ENCODE measurements at places on chromosomes 7 and 10. TPM values are rescaled to one million over a fixed set of nuclear protein-coding genes. Genes with fewer than 3 reads are reported as not detected.
A peak's percentile ranks its signal among the peaks of the same experiment; 100 is the strongest.

The AS3MT gene
- 2.0 TPM for total RNA-seq

GRCh38 chr10:58755677-58756076, 243.0 kb downstream of the BICC1 start:
- H3K27ac ChIP-seq, result no peak overlapping the region
- no peak for DNase-seq
- H3K4me1 ChIP-seq, result no peaks in the 10 kb centered on the region
- no peaks in the 10 kb centered on the region for H3K36me3 ChIP-seq
- no peak overlapping the region for H3K4me3 ChIP-seq

DNA sequence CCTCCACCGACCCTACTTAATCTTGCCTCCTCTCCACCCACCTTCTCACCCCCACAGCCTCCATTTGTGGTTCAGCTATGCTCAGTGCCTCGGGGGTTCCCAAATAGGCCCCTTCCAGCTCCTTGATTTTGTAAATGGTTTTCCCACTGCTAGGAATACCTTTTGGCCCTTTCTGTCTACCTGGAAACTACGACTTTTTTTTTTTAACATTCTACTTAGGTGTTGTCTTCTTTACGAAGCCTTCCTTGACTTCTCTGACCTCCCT, 27.2 kb upstream of the PDCD4 start:
- peaks cover 35% of the 10 kb centered on the region for H3K4me1 ChIP-seq
- H3K4me3 ChIP-seq, result no peak overlapping the region
- no peaks in the 10 kb centered on the region for H3K36me3 ChIP-seq
- H3K27me3 ChIP-seq, result no peaks in the 10 kb centered on the region
- DNase-seq, result no peak
- no peak overlapping the region for H3K27ac ChIP-seq

DNA sequence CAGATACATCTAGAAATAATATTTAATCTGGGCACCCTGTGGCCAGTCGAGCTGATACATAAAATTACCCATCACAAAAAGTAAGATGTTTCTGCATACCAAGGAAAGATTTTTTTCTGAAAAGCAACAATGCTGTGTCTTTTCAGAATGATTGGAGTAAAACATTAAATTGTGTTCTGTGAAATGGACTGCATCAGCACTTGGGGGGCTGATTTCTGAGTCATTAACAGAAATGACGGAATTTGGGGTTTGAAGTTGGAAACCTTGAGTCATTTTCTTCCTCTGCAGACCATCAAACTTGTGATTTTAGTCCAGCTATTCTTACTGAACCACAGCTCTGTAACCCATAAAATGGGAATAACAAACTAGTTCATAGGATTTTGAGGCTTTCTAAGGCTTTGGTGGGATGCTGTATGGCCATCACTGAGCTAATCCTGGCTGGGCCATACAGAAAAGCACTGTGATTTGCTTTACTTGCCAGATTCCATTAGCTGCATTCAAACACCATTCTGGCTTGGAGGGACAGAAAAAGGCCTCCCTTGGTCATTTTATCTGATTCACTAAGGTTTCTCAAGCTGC, 739.4 kb upstream of the IGFBP3 start:
- no peak overlapping the region for H3K27ac ChIP-seq
- no peaks in the 10 kb centered on the region for H3K4me1 ChIP-seq
- DNase-seq, result no peak
- no peaks in the 10 kb centered on the region for H3K27me3 ChIP-seq
- H3K36me3 ChIP-seq, result no peaks in the 10 kb centered on the region

The HOXA4 gene
- 1.5 TPM for total RNA-seq

- H3K4me3 ChIP-seq, result no peak overlapping the region
- no peaks in the 10 kb centered on the region for H3K36me3 ChIP-seq
- H3K27me3 ChIP-seq, result no peaks in the 10 kb centered on the region
Measured at GRCh38 chr7:22617166-22617565, 109.8 kb upstream of the IL6 start.

DNA sequence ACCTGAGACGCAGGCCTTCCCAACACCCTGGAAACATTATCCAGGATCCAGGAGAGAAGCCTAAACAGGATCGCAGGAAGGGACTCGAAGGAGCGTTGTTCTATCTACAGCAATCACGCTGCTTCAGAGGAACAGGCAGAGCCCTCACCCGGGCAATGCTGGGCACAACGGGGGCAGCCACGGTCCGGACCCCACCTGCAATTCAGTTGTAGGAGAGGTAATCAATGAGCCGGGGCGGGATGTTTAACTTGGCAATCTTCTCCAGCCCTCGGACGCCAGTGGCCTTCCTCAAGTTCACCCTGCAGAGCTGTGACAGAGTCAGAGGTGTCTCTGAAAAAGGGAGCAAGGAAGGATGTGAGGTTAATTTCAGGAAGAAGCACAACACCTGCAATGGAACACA, 25.9 kb downstream of the ASB13 start:
- H3K36me3 ChIP-seq, result peaks cover 34% of the 10 kb centered on the region
- H3K4me1 ChIP-seq, result no peaks in the 10 kb centered on the region
- H3K4me3 ChIP-seq, result no peak overlapping the region
- H3K27me3 ChIP-seq, result no peaks in the 10 kb centered on the region

The IPMK gene
- total RNA-seq, result 4.2 TPM

The MRC1 gene
- 97.9 TPM for total RNA-seq

GRCh38 chr7:151900986-151901621, 24.2 kb upstream of the PRKAG2 start:
- H3K27me3 ChIP-seq, result no peaks in the 10 kb centered on the region
- no peak overlapping the region for H3K27ac ChIP-seq

- no peak overlapping the region for H3K27ac ChIP-seq
- peaks cover 4% of the 10 kb centered on the region for H3K36me3 ChIP-seq
- peaks cover 6% of the 10 kb centered on the region for H3K4me1 ChIP-seq
- DNase-seq, result no peak
- no peaks in the 10 kb centered on the region for H3K27me3 ChIP-seq
Measured at GRCh38 chr10:68402276-68402675, 4.8 kb downstream of the RUFY2 start.

GRCh38 chr10:78197628-78198272, 164.1 kb downstream of the RPS24 start:
- DNase-seq, result no peak
- H3K27ac ChIP-seq, result no peak overlapping the region
- no peak overlapping the region for H3K4me3 ChIP-seq
- H3K36me3 ChIP-seq, result no peaks in the 10 kb centered on the region
- H3K4me1 ChIP-seq, result no peaks in the 10 kb centered on the region

GRCh38 chr10:32077896-32078485, 21.8 kb upstream of the KIF5B start:
- DNase-seq, result no peak
- H3K4me1 ChIP-seq, result no peaks in the 10 kb centered on the region
- no peak overlapping the region for H3K27ac ChIP-seq
- H3K4me3 ChIP-seq, result no peak overlapping the region
- no peaks in the 10 kb centered on the region for H3K27me3 ChIP-seq

- peak overlapping the region; percentile 67 for H3K27ac ChIP-seq
- no peaks in the 10 kb centered on the region for H3K36me3 ChIP-seq
- no peak for DNase-seq
- H3K4me3 ChIP-seq, result no peak overlapping the region
- peaks cover 7% of the 10 kb centered on the region for H3K4me1 ChIP-seq
- no peaks in the 10 kb centered on the region for H3K27me3 ChIP-seq
Measured at GRCh38 chr10:22605168-22605567, 109.2 kb downstream of the PIP4K2A start.

DNA sequence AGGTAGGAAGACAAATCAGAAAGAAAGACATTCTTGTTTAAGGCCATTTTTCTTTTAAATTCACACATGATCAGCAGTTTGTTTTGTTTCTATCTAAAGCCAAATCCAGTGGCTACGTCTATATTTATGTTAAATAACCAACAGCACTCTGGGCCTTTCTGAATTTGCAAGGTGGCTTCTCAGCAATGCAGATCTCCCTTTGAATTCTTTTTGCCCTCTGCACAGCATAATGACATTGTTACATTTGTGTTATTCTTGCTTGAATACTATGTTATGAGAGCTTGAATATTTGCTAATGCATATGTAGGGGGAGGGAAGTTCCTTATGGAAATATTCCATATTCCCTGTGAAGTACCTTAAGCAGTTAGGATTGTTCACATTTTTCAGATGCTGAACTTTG, 73.4 kb upstream of the PPP1R17 start:
- no peaks in the 10 kb centered on the region for H3K4me1 ChIP-seq
- no peaks in the 10 kb centered on the region for H3K36me3 ChIP-seq
- H3K27ac ChIP-seq, result no peak overlapping the region
- no peak for DNase-seq
- no peaks in the 10 kb centered on the region for H3K27me3 ChIP-seq
- H3K4me3 ChIP-seq, result no peak overlapping the region

The GTPBP10 gene
- total RNA-seq, result 18.6 TPM

The LRRD1 gene
- not detected for total RNA-seq

The IFIT5 gene
- 29.8 TPM for total RNA-seq

The VAX1 gene
- not detected for total RNA-seq

Measured in upper lobe of left lung (tissue), 6 donors.